GM23248 (cell line): ENCODE measurements at places on chromosomes 5 and 9.
A peak's percentile ranks its signal among the peaks of the same experiment; 100 is the strongest.

GRCh38 chr5:88746438-88746882 is 136.5 kb downstream of the MEF2C start:
- no peaks in the 10 kb centered on the region for H3K27me3 ChIP-seq
- H3K36me3 ChIP-seq, result no peaks in the 10 kb centered on the region
- no peak overlapping the region for H3K4me3 ChIP-seq
- H3K27ac ChIP-seq, result no peak overlapping the region
- DNase-seq, result no peak
- H3K4me1 ChIP-seq, result peaks cover 7% of the 10 kb centered on the region

GRCh38 chr9:133982971-133983720 is 9.0 kb downstream of the VAV2 start:
- DNase-seq, result no peak
- H3K4me1 ChIP-seq, result peaks cover 10% of the 10 kb centered on the region; the same call in 1 of the 2 replicates
- H3K36me3 ChIP-seq, result no peaks in the 10 kb centered on the region
- no peak overlapping the region for H3K4me3 ChIP-seq

DNA sequence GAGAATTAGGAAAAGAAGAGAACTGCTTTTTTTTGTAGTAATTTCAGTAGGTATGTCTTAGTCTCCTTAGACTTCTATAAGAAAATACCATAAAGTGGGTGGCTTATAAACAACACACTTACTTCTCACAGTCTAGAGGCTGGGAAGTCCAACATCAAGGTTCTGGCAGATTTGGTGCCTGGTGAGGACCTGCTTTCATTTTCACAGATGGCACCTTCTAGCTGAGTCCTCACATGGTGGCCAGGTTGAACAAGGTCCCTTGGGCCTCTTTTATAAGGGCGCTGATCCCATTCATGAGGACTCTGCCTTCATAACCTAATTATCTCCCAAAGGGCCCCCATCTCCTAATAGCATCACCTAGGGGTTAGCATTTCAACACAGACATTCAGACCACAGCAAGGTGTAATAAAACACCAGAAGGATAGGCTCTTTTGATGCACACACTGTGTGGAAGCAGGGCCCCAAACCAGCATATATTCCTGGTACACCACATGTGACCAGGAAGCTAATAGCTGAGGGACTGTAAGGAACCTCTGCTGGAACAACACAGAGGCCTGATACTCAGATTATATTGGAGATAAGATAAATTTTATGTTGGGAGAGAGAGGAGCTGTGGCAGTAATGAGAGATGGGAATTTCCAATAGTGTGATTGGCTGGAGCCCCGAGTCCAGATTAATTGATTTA is 384.9 kb downstream of the RAB3C start:
- H3K27ac ChIP-seq, result no peak overlapping the region
- H3K27me3 ChIP-seq, result 0 out of 2 replicates have a peak, but pooled peaks cover 6% of the 10 kb centered on the region
- DNase-seq, result no peak
- no peaks in the 10 kb centered on the region for H3K36me3 ChIP-seq

GRCh38 chr5:171945066-171945465 is 61.4 kb downstream of the FBXW11 start:
- no peaks in the 10 kb centered on the region for H3K27me3 ChIP-seq
- H3K4me1 ChIP-seq, result peaks cover 8% of the 10 kb centered on the region
- DNase-seq, result peak; percentile 33
- no peak overlapping the region for H3K27ac ChIP-seq

- no peak overlapping the region for H3K4me3 ChIP-seq
- no peaks in the 10 kb centered on the region for H3K4me1 ChIP-seq
- no peaks in the 10 kb centered on the region for H3K27me3 ChIP-seq
- peaks cover 13% of the 10 kb centered on the region; the same call in 1 of the 2 replicates for H3K36me3 ChIP-seq
- DNase-seq, result peak; percentile 72
Observed at GRCh38 chr9:70340572-70340971, 73.9 kb downstream of the KLF9 start.

DNA sequence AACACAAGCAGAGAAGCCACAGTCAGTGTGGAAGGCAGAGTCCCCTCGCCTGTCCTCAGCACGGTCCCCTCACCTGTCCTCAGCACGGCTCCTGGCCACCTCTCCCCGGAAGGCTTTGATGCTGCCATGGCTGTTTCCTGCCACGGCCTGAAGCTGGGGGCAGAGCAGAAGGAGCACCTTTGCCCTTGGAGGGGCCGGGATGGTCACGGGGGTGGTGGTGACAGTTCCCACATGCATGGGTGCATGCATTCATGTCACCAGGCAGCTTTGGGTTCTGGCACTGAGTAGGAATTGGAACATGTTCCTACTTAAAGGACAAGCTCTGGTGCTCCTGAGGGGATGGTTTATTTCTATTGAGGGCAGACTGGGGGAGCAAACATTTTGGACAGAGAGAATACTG is 57.8 kb upstream of the PHYKPL start:
- peaks cover 13% of the 10 kb centered on the region for H3K27me3 ChIP-seq
- no peak overlapping the region for H3K27ac ChIP-seq
- H3K36me3 ChIP-seq, result no peaks in the 10 kb centered on the region
- no peak for DNase-seq
- H3K4me3 ChIP-seq, result no peak overlapping the region
- no peaks in the 10 kb centered on the region for H3K4me1 ChIP-seq

GRCh38 chr5:110258460-110259216 is 467.8 kb downstream of the TMEM232 start:
- no peak overlapping the region for H3K27ac ChIP-seq
- H3K4me1 ChIP-seq, result peaks cover 10% of the 10 kb centered on the region; the same call in 1 of the 2 replicates
- H3K27me3 ChIP-seq, result no peaks in the 10 kb centered on the region

DNA sequence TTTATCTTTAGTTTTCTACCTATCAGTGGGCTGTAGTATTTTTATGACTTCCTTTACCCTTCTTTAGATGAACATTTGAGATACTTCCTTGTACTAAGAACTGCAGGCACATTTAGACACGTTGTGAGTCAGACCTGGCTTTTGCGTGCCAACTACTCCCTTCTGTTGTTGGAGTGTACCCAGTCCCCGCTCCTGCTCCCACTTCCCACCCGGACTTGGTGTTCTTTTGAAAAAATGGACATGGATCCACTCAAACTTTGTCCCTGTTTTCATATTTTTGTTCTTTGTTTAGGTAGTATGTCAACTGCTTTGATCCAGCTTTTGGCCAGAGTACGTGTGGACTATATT is 60.7 kb downstream of the PARP8 start:
- H3K36me3 ChIP-seq, result no peaks in the 10 kb centered on the region
- no peak overlapping the region for H3K4me3 ChIP-seq
- DNase-seq, result peak; percentile 46
- no peak overlapping the region for H3K27ac ChIP-seq
- H3K4me1 ChIP-seq, result no peaks in the 10 kb centered on the region

DNA sequence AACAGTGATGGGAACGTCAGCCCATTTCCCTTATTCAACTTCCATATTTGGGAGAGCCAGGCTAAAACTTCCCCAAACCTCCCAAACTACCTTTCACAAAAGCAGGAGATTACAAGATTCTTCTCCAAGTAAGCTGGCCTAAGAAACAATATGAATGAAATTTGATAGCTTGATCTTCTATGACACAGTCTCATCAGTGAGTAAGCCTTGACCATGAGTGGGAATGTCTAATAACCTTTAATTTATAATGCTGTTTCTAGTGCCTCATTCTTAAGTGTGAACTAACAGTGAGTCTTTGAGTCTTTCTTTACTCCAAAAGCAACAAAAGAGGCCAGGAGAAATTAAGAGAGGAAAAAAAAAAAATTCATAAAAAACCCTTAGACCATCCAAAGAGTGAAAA is 1379.9 kb downstream of the EFNA5 start:
- H3K4me3 ChIP-seq, result no peak overlapping the region
- H3K36me3 ChIP-seq, result no peaks in the 10 kb centered on the region
- H3K4me1 ChIP-seq, result peaks cover 6% of the 10 kb centered on the region; the same call in 1 of the 2 replicates
- no peaks in the 10 kb centered on the region for H3K27me3 ChIP-seq

DNA sequence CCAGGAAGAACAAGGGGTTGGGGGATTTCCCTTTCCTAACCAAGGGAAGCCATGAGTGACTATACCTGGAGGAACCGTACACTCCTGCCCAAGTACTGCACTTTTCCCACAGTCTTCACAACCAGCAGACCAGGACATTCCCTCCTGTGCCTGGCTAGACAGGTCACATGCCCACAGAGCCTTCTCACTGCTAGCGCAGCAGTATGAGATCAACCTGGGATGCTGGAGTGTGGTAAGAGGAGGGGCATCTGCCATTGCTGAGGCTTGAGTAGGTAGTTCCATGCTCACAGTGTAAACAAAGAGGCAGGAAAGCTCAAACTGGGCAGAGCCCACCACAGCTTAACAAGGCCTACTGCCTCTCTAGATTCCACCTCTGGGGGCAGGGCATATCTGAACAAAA is 35.9 kb downstream of the SAXO1 start:
- no peak for DNase-seq
- H3K27ac ChIP-seq, result no peak overlapping the region

DNA sequence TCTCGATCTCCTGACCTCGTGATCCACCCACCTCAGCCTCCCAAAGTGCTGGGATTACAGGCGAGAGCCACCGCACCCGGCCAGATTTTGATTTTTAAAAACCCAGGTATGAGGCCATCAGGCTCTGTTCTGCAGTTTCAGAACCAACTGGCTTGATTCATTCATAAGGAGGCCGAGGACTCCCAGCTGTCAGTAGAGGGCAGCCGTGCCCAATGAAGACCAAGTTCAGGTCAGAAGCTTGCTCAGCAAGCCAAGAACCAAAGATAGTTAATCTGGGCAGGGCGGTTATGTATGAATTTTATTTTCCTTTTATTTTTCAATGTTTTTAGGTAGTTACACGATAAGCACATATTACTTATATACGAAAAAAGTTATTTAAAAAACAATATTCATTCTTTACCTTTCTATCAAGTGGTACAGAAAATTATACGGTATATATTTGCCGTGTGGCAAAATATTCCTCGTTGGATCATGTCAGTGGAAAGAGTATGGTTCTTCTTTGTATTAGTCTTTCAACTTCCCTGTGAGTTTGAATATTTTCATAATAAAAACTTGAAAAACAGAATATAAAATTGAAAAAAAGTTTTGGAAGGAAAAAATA is 18.0 kb downstream of the MGAT1 start:
- H3K27ac ChIP-seq, result peak overlapping the region; percentile 98
- peaks cover 31% of the 10 kb centered on the region for H3K4me1 ChIP-seq
- H3K27me3 ChIP-seq, result no peaks in the 10 kb centered on the region
- no peaks in the 10 kb centered on the region; the same call in 1 of the 2 replicates for H3K36me3 ChIP-seq
- DNase-seq, result peak; percentile 94

DNA sequence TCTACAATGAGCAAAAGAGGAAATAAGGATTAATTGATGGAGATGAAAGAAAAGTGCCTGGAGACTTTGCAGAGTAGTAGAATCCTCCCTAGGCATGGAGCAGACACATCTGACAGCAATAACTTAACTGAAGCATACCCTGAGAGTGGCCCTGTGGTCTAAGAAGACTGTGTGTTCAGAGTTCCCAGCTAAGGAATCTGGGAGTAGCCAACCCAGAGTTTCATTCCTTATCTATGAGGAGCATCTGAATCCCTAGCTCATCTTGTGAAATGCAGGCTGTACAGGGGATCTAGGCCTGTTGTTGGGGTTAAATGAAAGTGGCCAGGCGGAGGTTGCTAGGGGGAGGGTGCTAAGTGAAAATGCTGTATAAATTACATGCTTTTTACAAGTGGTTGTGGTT is 233.1 kb upstream of the FBXL7 start:
- no peak overlapping the region for H3K4me3 ChIP-seq
- H3K36me3 ChIP-seq, result no peaks in the 10 kb centered on the region
- no peak overlapping the region for H3K27ac ChIP-seq
- no peak for DNase-seq
- H3K4me1 ChIP-seq, result no peaks in the 10 kb centered on the region

- H3K4me3 ChIP-seq, result no peak overlapping the region
- H3K4me1 ChIP-seq, result peaks cover 18% of the 10 kb centered on the region
- H3K27me3 ChIP-seq, result no peaks in the 10 kb centered on the region
- no peaks in the 10 kb centered on the region for H3K36me3 ChIP-seq
- no peak for DNase-seq
Observed at GRCh38 chr9:137614631-137615386, 4.0 kb upstream of the EHMT1 start.

DNA sequence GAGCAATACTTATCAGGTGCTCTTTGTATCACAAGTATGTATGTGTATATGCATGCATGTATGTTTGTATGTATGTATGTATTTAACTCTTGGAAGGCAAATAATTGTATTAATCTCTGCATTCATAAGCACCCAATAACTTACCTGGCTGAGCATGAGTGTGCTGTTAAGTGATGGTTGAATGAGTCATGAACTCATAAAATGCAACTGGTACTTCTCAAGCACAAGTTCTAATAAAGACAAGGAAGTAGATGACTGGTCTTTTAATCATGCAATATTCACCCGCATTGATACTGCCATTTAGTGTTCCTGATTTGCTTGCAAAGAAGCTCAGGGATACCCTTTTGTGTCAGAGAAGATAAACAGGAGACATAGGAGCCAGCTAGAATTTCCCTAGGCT is 204.9 kb upstream of the TRPM3 start:
- DNase-seq, result no peak
- H3K27ac ChIP-seq, result no peak overlapping the region
- H3K27me3 ChIP-seq, result peaks cover 22% of the 10 kb centered on the region
- no peaks in the 10 kb centered on the region for H3K36me3 ChIP-seq

GRCh38 chr9:22084336-22085035 is 75.4 kb upstream of the CDKN2B start:
- H3K4me3 ChIP-seq, result 0 out of 2 replicates have a peak overlapping the region, but pooled peaks have one; percentile 15
- no peaks in the 10 kb centered on the region for H3K27me3 ChIP-seq
- H3K36me3 ChIP-seq, result no peaks in the 10 kb centered on the region

DNA sequence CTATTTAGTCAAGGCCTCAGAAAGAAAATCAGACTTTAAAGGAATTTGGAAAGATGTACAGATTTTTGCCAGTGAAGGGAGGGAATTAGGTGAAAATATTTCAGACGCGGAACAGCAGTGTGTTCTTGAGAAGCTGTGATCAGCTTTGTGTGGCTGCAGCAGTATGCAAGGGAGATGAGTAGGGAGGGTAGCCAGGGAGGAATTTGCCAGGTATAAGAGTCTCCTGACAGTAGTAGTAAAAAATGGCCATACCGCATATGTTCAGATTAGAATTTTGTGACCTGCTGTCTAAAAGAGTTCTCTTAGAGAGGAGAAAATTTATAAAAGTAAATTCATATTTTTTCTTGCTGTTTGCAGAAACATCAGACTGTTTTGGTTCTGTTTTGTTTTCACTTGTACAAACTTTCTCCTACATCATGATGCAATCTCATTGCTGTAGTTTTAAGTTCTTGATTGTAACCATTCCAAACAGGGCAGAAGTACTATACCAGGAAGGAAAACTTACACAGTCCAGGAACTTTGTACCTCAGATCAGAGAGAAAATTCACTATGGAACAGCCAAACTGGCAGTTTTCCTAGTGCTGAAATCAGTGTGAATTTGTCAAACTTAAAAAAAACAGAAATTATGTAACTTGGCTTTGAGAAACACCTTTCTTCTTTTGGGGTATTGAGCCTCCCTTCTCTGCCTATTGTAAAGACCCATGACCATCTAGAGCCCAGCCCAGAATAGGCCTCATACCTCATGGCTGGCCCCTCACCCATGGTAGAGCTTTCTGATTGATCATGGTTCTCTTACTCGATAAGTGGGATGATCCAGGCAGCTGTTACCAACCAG is 78.4 kb upstream of the NR3C1 start:
- H3K4me3 ChIP-seq, result no peak overlapping the region
- H3K36me3 ChIP-seq, result no peaks in the 10 kb centered on the region
- H3K4me1 ChIP-seq, result no peaks in the 10 kb centered on the region
- H3K27ac ChIP-seq, result no peak overlapping the region
- no peak for DNase-seq

- no peaks in the 10 kb centered on the region for H3K27me3 ChIP-seq
- peak overlapping the region; percentile 99 for H3K27ac ChIP-seq
- H3K4me1 ChIP-seq, result peaks cover 17% of the 10 kb centered on the region
- H3K4me3 ChIP-seq, result peak overlapping the region; percentile 56
- H3K36me3 ChIP-seq, result no peaks in the 10 kb centered on the region
Observed at GRCh38 chr5:78677777-78678668, 29.5 kb upstream of the LHFPL2 start.

- no peak overlapping the region for H3K4me3 ChIP-seq
- no peak for DNase-seq
- peaks cover 31% of the 10 kb centered on the region for H3K27me3 ChIP-seq
- no peaks in the 10 kb centered on the region for H3K36me3 ChIP-seq
Observed at GRCh38 chr5:176773408-176774035, 36.8 kb upstream of the UNC5A start.
